ENCODE measurements at places on chromosomes 4 and X. TPM values are rescaled to one million over a fixed set of nuclear protein-coding genes. Genes with fewer than 3 reads are reported as not detected.

DNA sequence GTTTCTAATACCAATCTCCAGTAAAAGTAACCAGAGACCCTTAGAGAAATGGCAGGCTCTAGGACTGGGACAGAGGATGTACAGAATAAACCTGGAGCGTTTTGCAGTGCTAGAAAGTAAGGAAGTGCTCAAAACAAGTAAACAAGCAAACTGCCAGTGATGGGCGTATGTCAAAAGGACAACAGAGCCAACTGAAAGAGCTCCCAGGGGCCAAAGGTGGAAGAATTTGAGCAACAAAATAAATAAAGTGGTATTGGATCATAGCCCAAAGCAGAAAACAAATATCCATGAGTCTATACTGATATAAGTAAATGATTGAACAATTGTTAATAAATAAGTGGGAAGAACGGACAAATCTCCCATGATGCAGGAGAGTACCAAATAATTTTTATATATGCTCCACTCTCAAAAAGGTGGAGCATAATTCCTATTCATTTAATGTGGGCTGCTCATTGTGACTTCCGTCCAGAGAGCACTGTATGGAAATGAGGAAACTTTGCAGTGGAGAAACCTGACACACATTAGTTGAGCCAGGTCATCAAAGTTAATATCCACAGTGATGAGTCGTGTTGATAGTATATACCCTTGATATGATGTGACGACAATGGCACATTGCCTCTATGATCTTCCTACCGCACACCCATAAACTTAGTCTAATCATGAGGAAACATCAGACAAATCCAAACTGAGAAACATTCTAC is 17.8 kb upstream of the SEPTIN11 start:
- DNase-seq, result peak; percentile 70

GRCh38 chrX:107935200-107935599 is 47.0 kb downstream of the TEX13B start:
- no peak for DNase-seq

DNA sequence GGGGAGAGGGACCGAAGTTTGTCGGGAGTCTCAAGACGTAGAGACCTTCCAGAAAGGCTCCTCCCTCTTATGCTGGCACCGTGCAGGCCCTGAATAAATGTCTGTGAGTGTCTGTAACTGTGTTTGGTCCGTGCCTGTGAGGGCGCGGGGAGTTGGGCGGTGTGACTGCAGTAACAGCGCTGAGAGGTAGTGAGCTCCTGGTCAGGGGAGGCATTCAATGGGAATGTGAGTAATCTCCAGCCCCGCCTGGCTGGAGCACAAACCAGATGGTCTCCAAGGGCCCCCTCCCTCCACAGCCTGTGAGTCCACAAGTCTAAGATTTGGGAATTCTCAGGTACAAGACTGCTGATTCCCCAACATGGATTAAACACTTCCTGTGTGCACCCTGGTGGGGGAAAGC is 100.0 kb downstream of the HMX1 start:
- no peak for DNase-seq

The AKAP14 gene
- not detected for total RNA-seq

GRCh38 chrX:1452516-1453394 is at the start of gene ASMTL:
TSS of gene ASMTL (minus strand) at chrX:1452909. CDS start at chrX:1452840, 69 bp downstream.
- peak; percentile 100 for DNase-seq

DNA sequence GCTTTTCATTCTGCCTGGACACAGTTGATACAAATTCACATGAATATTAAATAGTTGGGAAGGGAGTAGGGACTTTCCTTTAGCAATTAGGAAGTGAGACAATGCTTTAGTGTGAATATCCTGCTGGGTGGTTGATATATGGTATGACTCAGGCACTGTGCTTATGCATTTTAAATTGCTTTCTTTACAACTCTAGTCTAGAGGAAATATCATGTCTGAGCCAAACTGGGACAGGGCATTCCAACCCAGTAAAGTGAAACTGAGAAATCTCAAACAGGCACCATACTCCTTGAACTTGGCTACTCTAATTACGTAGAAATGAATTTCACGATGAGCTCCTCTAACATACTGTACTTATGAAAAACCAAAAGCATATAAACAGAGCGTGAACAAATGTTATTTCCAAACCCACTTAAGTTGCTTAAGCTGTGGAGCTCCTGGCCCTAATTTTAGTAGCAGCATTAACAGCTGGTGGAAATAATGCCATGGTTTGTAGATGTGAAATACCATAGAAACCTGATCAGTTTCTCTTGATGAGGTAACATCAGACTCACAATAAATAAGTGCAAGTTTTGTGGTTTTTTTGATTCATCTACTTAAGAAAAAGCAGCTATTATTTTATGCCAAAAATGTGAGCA is 242.9 kb upstream of the GK2 start:
- no peak for DNase-seq

The CLGN gene
- 0.50 TPM for total RNA-seq

The F11 gene
- total RNA-seq, result 171 TPM
